ENCODE measurements at places on chromosomes 11 and 22. TPM values are rescaled to one million over a fixed set of nuclear protein-coding genes. Genes with fewer than 3 reads are reported as not detected.
A peak's percentile ranks its signal among the peaks of the same experiment; 100 is the strongest.

GRCh38 chr11:72971192-72971967 lies 157.2 kb downstream of the ATG16L2 start:
- H3K4me1 ChIP-seq, result peaks cover 55% of the 10 kb centered on the region
- no peak overlapping the region for H3K4me3 ChIP-seq
- DNase-seq, result no peak
- no peaks in the 10 kb centered on the region for H3K27me3 ChIP-seq

GRCh38 chr11:3103076-3103475 lies 45.9 kb upstream of the CARS1 start:
- no peaks in the 10 kb centered on the region for H3K4me1 ChIP-seq
- DNase-seq, result no peak
- H3K27me3 ChIP-seq, result no peaks in the 10 kb centered on the region
- H3K4me3 ChIP-seq, result no peak overlapping the region
- H3K27ac ChIP-seq, result no peak overlapping the region
- no peaks in the 10 kb centered on the region for H3K36me3 ChIP-seq

DNA sequence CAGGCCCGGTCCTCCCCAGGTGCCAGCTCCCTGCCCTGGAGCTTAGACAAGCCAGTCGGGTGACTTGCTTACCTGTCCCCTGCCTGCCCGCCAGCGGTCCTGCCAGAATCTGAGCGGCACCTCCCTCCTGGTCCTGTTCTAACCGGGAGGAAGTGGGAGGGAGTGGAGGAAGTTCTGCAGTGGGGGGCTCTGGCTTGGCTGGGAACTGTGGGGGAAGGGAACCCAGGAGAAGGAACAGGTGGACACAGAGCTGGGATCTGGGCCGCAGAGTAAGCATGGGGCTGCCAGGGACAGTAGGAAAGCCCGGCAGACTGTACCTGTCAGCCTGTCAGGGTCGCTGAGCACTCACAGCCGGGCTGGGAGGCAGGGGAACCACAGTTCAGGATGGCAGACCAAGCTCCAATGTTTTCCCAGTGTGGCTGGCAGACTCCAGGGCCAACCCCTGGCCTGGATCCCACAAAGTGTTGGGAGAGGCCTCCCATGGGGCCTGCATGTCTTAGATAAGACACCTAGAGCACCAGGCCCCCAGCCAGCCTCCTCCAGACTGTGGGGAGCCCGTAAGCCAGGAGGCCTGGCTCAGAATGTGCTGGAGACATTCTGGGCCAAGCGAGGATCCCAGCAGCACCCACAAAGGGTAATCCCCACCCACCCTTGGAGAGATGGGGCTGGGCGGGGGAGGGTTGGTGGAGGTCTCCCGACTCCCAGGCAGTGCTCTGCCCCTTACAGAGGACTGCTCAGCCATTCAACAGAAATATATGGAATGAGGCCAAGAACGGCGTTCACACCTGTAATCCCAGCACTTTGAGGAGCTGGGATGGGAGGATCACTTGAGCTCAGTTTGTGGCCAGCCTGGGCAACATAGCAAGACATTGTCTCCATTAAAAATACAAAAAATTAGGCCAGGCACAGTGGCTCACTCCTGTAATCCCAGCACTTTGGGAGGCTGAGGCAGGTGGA lies 2.3 kb downstream of the CYB5R3 start:
- DNase-seq, result no peak
- no peaks in the 10 kb centered on the region for H3K27me3 ChIP-seq
- H3K4me3 ChIP-seq, result peak overlapping the region; percentile 85
- peaks cover 2% of the 10 kb centered on the region for H3K36me3 ChIP-seq

DNA sequence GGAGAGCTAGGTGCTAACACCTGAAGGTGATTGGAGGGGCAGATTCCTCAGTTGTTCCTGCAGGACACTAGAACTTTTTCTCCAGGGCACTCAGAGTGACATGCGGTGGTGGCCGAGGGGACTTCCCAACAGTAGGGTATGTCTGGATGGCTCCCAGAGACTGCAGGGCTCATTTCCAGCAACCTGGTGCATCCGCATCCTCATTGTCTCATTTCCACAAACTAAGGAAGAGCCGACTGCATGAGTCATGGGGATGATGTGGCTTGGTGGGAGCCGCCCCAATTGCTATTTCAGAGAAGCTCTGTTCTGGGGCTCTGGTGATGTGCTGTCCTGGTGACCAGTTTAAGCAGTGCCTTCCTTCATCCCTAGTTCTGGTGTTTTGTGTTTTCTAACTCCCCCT lies 2.8 kb upstream of the ROBO4 start:
- H3K27me3 ChIP-seq, result peaks cover 33% of the 10 kb centered on the region
- no peak overlapping the region for H3K4me3 ChIP-seq
- H3K27ac ChIP-seq, result no peak overlapping the region
- DNase-seq, result no peak
- no peaks in the 10 kb centered on the region for H3K36me3 ChIP-seq

Gene ANO1
- not detected for total RNA-seq

Gene FADS2
- total RNA-seq, result 23.3 TPM
